ENCODE measurements at places on chromosomes 6 and 20.

DNA sequence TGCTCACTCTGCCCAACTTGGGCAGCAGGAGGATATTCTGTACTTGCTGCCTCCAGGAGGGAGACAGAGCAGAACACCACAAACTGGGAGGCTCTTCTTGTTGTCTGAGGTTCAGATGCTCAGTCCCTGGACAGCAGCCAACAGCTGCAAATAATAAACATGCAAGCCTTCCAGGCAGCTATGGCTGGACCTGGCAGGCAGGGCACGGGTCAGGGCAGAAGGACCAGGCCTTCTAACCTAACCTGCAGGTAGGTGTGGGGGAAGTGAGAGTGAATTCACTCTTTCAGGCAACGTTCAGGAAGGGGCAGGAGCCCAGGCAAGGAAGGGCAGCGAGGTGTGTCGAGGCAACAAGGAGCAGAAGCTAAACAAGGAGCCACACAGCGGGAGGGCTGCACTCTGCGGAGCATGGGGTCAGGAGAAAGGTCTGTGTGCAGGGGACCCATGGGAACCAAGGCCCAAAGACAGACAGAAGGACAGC is 31.5 kb downstream of the NINL start:
- DNase-seq, result no peak

DNA sequence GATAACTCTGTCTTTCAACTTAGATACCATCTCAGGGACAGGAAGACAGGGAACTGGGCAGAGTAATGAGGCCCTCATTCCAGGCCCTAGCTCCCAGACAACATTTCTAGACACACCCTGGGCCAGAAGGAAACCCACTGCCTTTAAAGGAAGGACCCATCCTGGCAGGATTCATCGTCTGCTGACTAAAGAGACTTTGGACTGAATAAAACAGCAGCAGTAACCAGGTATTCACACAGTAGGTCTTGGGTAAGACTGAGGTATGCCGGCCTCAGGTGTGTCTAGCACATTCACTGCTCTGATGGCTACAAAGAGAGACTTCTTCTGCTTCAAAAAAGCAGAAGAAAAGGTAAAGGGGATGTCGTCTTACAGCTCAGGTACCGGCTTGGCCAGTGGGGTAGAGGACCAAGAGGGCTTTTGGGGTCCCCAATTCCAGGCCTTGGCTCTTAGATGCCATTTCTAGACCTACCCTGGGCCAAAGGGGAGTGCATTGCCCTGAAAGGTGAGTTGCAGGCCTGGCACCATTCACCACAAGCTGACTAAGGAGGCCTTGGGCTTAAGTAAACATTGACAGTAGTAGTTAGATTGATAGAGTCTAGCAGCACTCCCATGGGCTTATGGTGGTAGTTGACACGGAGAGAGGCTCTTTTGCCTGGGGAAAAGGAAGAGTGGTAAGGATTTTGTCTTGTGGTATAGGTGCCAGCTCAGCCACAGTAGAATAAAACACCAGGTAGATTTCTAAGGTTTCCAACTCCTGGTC is 13.4 kb downstream of the SNX14 start:
- no peak for DNase-seq

DNA sequence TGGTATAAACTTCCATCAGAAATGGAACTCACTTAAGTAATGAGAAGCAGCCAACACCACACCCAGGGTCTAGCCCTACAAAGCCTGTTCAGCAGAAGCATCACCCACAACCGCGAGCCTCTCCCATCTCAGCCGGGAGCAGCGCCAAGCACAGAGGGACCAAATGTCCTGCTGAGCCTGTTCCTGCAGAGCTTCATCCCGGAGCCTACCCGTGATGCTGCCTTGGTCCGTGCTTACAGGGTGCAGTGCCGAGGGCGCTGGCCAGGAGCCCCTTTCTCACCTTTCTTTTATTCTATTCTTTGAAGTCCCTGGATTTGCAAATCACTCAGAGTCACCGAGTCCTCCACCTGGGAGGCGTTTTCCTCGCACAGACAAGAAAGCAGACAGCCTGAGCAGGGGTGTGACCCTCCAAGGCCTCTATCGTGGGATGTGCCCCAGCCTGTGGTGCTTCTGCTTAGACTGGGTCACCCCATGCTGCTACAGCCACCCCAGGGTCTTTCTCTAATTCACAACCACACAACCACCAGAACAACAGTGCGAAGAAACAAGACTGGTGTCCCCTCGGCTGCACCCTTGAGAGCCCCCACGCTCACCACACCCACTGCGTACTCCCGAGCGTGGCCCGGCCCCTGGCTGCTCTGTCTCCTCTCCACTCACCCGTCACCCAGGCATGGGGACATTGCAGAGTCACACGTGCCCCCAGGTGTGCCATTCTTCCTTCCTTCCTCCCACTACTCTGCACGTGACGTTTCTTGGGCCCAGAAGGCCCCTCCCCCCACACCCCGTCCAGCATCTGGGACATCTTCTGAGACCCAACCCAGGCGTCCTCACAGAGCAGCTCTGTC is 92.2 kb upstream of the MPC1 start:
- no peak for DNase-seq

- DNase-seq, result no peak
These were observed 491.0 kb downstream of the NKAIN2 start for GRCh38 chr6:124294574-124295200.

- no peak for DNase-seq
These were observed 1.1 kb downstream of the SOD2 start for GRCh38 chr6:159691963-159692287.

- DNase-seq, result no peak
These were observed 113.9 kb upstream of the PROKR2 start for GRCh38 chr20:5430670-5431069.
